ENCODE measurements at places on chromosomes 1 and 21.
A peak's percentile ranks its signal among the peaks of the same experiment; 100 is the strongest.

DNA sequence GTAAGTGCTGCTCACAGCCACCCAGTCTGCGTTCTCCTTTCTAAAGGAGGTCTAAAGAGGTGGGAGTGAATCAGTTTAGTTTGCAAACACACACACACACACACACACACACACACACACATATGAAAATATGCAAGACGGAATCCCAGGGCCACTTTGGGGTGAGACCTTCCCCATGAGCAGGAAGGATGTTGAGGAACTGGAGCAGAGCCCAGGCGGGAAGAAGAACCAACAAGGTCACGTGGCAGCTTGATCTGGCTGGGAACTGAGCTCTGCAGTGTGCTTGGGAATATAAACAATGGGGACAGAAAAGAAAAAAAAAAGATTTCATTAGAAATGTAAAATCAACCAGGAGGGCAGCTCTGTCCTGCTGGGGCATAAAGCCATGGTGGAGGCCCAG is 32.6 kb downstream of the OR2G3 start:
- no peak for DNase-seq

- peak; percentile 31 for DNase-seq
Measured at GRCh38 chr1:2384941-2385481, 6.3 kb downstream of the MORN1 start.

DNA sequence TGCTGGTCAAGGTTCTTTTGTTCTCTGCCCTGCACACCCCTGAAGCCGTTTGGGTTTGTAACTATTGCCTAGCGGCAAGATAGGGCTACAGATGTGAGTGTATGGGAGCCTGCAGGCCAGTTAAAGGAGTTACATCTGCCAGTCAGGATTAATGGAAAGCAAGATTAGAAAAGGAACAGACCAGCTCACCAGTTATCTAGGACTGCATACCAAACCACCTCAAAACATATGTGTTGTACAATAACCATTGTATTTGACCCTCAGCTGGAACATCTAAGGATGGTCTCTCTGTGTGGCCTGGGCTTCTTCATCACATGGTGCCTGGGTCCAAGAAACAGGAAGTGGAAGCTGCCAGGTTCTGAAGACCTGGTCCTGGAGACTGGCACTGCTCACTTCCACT is 52.5 kb upstream of the FBXO28 start:
- no peak for DNase-seq

GRCh38 chr1:151815716-151816327 is 10.6 kb upstream of the LINGO4 start:
- DNase-seq: no peak

- no peak for DNase-seq
Measured at GRCh38 chr1:117205368-117205767, 5.4 kb downstream of the VTCN1 start.

GRCh38 chr21:37119421-37120218 is 46.6 kb downstream of the TTC3 start:
- no peak for DNase-seq

- peak; percentile 83 for DNase-seq
Measured at GRCh38 chr21:27570306-27570868, 603.5 kb upstream of the ADAMTS5 start.

DNA sequence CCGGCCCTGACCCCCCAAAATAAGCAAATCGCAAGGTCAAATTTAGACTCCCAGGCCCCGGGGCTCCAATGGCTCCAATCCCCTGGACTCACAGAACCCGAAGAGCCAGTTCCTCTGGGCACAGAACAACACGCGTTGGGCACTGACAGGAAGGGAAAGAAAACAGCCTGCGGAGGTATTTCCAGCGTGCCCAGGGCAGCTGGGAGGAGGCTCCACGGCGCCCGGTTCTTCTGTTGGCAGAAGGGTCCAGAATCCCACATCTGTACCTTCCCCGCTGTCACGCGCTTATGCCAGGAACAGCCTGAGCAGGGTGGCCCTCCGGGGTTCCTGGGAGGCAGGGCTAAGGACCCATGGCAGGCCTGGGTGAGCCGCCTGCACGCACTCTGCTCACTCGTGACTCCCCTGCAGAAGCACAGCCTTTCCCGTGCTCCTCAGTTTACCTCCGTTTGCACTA is 85.5 kb downstream of the RIPK4 start:
- no peak for DNase-seq

DNA sequence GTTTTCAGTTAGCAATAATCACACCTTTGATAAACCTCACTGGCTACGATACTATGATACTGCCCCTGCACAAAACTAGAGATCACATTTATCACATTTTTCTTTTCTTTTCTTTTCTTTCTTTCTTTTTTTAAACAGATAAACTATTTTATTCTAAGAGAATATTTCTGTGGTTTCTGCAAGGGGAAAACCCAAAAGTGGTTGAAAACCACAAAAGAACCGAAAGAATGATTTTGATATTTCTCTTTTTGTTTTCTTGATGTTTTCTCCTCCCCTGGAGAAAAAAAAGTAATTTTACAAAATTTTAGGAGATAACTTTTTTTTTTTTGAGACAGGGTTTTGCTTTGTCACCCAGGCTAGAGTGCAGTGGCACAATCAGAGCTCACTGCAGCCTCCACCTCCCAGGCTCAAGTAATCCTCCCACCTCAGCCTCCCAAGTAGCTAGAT is 18.4 kb upstream of the FRRS1 start:
- no peak for DNase-seq

- no peak for DNase-seq
Measured at GRCh38 chr1:24704411-24705259, 40.6 kb upstream of the CLIC4 start.

DNA sequence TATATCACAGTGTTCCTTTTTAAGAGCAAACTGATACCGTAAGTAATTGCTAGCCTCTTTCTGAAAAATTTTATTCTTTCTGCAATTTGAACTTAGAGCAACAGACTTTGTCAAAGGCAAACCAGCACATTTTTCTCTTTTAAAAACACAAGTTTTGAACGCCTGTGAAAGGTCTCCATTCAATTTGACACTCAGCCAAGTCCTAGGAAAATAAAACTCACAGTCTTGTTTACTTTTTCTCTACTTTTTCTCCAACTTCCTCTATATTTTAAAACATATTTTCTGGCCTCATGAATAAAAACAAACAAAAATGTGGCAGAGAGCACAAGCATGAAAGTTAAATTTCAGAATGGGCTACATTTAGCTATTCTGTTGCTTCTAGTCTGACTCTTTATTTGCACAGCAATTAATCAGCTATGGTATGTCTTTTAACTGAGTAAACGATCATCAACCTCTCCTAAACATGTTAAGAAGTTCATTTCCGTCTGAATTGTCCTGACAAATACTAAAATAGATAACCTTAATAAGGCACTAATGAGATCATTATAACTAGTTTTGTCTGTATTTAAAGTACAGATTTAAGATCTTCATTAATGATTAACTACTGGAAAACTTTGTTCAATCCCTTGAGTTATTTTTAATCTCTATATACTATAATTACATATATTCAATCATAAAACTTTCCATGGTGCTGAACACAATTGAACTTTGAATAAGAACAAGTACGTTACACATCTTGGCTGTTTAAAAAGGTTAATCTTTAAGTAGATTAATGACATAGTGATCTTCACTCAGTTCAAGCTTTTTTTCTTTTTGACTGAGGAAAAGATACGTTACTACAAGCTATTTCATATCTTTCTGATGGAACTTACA is 550.6 kb downstream of the PTBP2 start:
- no peak for DNase-seq

DNA sequence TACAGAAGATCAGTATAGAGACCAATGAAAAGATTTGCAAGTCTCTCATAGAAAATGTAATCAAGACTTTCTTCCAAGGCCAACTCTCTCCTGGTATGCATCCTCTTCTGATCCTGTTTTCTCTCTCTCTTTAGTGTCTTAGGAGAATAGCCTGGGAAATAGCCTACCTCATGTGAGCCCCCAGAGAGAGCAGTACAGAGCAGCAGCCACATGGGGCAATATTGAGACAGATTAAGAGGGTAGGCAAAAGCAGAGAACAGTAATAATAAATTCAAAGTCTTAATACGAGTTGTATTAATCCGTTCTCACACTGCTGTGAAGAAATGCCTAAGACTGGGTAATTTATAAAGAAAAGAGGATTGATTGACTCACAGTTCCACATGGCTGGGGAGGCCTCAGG is 61.4 kb downstream of the RNASEL start:
- no peak for DNase-seq

GRCh38 chr1:113999799-114000198 is 20.5 kb downstream of the OLFML3 start:
- no peak for DNase-seq

- no peak for DNase-seq
Measured at GRCh38 chr1:42793824-42794223, 9.0 kb downstream of the TMEM269 start.

DNA sequence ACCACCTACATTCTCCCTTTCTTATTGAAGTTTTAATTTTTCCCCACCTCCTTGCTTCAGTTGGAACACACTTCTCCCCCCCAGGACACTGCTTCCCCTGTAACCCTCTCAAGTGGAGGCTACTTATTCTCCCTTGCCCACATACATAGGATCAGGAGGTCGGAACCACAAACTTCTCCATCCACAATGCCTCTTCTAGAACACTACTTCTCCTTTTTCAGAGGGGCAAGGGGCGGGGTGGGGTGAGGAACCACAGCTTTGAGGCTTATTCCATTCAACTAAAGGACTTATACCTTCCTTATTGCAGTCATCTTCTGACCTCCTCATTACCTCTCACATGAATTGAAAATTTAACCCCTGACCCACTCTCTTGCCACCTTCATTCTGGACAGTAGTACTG is 81.3 kb downstream of the NEK7 start:
- no peak for DNase-seq

DNA sequence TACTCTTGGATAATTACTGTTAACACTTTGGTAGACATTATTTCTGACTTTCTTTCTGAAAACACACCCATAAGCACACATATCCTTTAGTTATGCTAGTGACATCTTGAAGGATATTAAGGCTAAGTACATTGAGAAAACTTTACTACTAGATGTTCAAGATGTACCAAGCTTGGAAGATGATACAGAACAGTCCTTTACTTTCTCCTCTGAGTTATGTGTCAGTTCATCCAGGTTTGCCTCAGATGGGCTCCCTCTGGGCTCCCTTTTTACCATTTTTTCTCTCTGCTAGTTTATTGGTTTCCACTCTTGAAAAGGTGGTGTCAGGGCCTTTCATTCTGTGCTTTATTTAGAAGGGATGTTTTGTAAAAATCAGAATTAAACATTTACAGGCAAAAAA is 172.3 kb downstream of the S1PR1 start:
- DNase-seq: no peak

- DNase-seq: no peak
Measured at GRCh38 chr1:66758241-66758755, 6.0 kb downstream of the DYNLT5 start.
